ENCODE measurements at places on chromosomes 11 and 22.

- no peak for DNase-seq
These were observed 687.2 kb downstream of the TBC1D22A start for GRCh38 chr22:47449508-47450270.

DNA sequence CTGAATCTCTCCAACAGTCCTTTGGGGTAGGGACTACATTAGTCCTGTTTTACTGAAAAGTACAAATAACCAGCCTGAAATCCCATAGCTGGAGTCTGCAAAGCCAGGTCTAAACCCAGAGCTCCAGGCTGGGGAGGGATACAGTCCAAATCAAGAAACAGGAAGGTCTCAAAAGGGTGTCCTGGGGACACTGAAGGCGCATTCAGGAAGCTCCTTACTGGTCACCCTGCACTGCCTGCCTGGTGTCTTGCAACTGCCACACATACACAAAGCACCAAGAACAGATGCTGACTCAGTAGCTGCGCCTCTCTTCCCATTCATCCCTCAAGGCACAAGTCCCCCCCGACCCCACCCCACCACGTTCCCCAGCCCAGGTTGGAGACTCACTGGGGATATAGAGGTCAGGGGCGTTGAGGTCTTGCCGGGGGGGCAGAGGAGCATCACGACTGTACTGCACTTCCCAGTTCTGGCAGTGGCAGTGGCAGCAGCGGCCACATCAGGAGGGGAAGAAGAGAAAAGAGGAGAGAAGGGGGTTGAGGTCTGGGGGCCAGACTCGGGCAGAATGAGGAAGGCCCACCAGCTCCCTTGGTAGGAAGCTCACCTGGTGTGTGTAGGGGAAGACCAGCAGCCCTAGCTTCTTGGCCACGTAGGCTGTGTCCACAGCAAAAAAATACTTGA, 1.6 kb downstream of the YIF1A start:
- no peak for DNase-seq

GRCh38 chr11:35714882-35715627, 52.5 kb downstream of the TRIM44 start:
- DNase-seq, result no peak

GRCh38 chr22:49208768-49209252, 618.9 kb downstream of the BRD1 start:
- DNase-seq, result peak; percentile 83

- DNase-seq, result no peak
These were observed 628.8 kb upstream of the ANO5 start for GRCh38 chr11:21564095-21564494.

DNA sequence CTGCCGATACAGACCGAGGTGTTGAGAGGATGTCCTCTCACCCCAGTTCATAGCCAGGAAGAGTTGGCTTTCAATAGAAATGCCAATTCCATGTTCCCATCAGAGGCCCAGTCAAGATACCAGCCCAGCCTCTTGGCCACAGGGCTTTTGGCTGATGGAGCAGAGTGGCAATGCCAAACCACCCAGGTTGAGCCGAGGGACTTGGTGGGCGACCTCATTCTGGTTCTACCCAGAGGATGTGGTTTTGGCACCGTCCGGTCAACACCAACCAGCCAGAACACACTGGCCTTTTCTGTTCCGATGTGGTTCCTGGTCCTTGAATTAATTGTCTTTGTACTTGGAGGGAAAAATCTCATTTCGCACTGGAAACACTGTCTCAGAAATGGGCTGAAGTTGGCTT, 60.5 kb downstream of the COMMD9 start:
- DNase-seq, result no peak

DNA sequence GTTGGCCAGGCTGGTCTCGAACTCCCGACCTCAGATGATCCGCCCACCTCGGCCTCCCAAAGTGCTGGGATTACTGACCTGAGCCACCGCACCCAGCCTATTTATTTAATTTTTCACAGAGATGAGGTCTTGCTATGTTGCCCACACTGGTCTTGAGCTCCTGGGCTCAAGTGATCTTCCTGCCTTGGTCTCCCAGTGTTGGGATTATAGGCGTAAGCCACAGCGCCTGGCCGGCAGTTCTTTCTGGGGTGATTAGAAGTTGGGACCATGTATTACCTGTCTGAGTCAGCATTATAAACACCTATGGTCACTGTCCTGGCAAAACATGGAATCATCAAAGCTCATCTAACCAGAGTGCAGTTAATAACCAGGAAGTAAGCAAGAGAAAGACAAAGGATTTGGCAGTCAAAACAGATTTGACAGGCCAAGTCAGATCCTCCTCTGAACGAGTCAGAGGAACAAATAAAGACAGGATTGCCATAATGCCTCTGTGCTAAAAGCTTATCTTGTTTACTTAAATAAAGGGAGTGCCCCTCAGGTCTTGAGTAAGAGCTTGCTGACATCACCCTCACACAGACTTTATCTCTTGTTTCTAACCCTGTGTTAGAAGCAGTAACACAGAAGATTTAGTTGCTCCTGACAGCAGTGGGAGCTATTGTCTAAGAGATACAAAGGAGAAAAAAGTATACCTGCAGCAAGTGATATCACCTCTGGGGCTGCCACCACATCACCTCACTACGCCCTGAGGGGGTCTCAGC, 3.7 kb downstream of the SERPIND1 start:
- no peak for DNase-seq

DNA sequence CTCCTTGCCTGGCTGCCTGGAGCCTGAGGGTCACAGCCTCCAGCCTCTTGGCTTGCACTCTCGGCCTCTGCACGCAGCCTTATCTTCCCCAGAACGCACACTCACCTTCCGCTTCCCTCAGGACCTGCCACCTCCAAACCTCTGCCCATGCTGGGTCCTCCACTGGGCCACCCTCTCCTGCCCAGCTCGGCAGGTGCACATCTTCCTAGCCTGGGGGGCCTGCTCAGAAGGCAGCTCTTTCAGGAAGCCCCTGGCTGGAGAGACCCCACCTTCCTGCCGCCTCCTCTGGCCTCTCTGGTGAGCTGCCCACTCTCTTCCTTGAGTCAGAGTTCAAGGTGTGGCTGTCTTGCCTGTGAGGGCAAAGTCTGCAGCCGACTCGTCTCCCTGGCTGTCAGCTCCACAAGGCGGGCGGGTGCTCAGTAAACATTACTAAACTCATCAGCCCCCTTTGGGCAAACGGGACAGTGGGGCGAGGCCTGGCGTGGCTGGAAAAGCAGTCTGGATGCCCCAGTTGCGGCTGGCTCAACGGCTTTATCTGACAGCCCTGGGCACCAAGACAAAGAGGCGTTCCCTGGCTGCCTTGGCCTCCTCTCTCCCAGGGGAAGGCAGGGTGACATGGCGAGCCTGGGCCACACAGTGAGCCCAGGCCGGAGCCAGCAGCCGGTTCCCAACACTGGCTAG, 1.7 kb upstream of the LINC01488 start:
- no peak for DNase-seq

GRCh38 chr22:43446037-43446803, 34.4 kb downstream of the MPPED1 start:
- DNase-seq, result no peak

DNA sequence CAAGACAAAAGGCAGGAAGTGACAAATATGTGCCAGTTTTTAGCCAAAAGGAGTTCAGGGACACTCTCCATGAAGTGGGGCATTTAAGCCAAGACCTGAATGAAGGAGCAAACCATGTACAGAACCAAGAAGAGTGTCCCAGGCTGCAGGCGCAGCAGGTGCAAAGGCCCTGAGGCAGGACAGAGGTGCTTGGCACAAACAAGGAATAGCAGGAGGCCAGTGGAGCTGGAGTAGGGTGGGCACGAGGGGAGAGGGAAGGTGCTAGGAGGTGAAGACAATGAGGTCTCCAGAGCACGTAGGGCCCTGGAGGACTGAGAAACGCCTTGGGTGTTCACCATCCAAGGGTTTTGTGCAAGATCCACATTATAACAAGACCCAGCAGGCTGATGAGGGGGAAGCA, 474.1 kb downstream of the MN1 start:
- no peak for DNase-seq

DNA sequence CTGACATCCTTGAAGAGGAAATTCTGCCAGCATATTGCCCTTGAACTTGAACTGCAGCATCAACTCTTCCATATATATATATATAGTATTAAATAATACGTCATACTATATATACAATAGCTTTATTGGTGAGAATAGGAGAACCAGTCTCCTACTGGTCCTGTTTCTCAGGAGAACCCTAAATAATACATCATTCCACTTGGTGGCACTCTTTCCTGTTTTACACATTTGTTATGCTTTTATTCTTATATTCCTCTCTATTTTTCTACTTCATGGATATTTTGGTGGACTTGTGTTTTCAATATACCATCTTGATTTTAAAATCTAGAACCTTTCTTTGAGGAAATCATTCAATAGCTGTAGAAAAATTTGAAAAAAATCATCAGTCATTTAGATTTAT, 193.3 kb downstream of the TRPC6 start:
- no peak for DNase-seq

- DNase-seq, result no peak
These were observed 270.5 kb upstream of the CADM1 start for GRCh38 chr11:115774756-115775155.

DNA sequence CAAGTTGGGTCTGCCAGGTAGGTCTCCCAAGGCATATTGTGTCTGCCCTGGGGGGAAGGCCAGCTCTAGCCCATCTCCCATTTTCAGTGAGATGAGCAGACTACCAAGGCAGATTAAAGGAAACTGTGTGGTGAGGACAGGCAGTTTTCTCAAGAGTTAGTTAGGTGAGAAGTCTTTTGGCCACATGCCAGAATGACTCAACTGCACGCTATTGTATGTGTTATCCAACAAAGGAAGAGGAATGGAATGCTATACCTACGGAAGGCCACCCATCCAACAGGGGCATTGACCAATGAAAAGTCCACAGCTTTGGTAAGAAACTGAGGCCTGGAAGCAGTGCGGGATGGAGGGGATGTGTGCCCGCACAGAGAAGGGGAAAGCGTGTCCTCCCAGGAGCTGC, 941.7 kb downstream of the NTM start:
- no peak for DNase-seq

DNA sequence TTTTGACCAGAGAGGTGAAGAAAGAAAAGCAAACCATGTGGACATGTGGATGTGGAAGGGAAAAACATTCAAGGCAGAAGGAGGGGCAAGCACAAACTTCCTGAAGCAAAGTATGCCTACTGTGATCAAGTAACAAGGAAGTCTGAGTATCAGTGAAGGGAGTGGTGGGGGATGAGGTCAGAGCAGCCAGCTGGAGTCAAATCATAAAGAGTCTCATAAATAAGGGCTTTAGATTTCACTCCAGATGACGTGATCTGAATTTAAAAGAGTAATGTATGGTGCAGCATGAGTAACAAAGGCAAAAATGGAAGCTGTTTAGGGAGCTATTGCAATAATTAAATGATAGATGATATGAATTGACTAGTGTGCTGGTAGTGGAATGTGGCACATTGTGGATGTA, 665.4 kb upstream of the CCDC90B start:
- no peak for DNase-seq

GRCh38 chr22:39482768-39483167, 19.3 kb upstream of the MIEF1 start:
- no peak for DNase-seq

GRCh38 chr22:47230251-47230650, 467.8 kb downstream of the TBC1D22A start:
- DNase-seq, result no peak

DNA sequence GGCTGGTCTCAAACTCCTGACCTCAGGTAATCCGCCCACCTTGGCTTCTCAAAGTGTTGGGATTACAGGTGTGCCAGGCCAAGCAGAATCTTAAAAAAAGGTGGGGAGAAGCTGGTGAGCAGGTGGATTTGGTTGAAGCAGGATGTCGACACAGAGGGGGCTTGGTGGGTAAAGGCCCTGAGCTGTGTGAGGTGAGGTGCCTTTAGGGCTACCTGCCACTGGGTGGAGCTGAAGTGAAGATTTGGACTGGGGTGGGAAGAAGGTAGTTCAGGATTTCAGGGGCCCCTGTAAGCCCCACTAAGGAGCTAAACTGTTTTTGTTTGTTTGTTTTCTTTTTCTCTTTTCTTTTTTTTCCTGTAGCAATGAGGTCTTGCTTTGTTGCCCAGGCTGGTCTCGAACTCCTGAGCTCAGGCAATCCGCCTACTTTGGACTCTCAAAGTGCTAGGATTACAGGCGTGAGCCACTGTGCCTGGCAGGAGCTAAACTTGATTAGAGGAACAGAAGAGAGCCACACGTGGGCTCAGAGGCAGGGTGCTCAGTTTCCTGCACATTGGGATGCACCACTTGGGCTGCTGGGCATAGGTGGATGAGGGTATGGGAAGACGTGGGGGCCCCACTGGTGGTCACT, 6.0 kb downstream of the P2RX6 start:
- peak; percentile 84 for DNase-seq

DNA sequence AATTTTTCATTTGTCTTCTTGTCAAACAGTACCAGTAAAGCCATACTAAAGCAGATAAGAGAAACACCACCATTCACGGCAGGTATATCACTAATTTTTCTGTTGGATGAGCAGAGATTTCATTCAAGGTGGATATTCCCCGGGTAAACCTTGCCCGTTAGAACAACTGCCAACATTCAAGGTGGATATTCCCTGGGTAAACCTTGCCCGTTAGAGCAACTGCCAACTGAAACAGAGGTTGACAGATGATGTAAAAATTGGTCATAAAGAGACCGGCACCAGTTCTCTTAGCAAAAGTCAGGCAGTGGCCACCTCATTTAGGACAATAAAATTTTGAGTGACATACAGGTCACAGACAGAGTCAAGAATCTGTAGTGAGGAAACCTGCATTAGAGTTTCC, 423.4 kb upstream of the SYN3 start:
- DNase-seq, result no peak

GRCh38 chr11:29093416-29094120, 923.3 kb downstream of the KCNA4 start:
- no peak for DNase-seq

DNA sequence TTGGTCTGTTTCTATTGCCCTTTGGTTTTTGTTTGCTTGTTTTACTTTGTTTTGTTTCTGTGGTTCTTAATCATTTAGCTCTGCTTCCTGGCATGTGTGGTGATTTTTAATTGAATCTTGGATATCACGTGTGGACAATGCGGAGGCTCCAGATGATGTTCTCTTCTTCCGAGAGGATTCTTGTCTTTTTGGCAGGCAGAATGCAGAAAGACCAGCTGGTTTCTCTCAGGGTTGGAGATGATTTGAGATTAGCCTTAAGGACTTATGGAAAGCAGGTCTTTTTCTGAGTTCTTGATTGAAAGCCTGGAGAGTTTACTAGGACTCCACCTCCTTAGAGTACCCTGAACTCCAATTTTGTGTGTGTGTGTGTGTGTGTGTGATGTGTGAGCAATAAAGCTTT, 21.0 kb upstream of the ANO1 start:
- DNase-seq, result no peak

DNA sequence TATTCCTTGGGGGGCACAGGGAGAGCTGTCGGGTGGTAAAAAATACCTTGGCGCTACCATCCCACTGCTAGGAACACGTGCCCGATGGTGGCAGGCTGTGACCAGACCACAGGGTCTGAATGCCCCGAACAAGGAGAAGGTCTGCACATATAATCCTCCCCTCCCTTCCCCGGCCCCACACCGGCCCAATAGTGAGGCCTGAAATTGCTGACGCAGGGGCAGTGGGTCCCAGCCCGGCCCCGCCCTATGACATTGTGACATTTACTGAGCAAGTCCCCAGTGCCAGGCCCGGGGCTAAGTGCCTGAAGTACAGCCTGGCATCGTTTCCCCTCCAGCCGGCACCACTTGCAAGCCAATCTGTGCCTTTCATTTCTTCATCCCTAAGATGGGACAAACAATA, 19.5 kb downstream of the MN1 start:
- DNase-seq, result no peak

All from iPS-NIHi11 (cell line).